ENCODE measurements at places on chromosomes 16 and 17. TPM values are rescaled to one million over a fixed set of nuclear protein-coding genes. Genes with fewer than 3 reads are reported as not detected.

Gene ERN2
- total RNA-seq: not detected

DNA sequence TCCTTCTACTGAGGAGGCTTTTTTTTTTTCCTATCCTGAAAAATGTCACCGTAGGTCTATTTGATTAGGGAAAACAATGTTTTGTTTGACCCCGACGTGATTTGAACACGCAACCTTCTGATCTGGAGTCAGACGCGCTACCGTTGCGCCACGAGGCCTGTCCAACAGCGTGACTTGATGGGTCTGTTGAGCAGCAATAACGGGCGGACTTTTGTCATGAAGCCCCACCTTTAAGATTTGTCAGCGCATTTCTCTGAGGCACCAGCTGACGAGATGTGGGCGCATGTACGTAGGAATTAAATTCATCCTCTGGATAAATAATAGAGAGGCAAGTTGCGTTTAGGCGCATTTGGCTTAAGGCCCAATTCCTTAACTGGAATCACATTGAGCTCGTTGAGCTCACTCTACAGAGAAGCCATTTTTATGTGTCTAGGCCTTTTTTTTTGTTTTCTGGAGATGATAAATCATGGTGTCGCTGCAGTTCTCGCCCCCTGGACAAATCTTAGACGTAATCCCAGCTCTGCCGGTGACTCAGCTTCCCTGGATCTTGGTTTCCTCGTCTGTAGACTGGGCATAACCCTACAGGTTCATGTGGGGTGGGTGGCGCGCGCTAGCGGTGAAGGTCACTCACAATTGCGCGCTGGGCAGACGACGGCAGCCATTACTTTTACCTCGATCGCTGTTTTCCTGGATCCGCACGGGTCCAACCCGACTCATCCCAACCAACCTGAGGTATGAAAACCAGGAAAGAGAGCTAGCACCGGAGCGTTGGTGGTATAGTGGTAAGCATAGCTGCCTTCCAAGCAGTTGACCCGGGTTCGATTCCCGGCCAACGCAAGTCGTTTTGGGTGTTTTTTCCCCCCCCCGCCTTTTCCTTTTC lies 10.6 kb upstream of the AURKB start:
- peak; percentile 94 for DNase-seq

DNA sequence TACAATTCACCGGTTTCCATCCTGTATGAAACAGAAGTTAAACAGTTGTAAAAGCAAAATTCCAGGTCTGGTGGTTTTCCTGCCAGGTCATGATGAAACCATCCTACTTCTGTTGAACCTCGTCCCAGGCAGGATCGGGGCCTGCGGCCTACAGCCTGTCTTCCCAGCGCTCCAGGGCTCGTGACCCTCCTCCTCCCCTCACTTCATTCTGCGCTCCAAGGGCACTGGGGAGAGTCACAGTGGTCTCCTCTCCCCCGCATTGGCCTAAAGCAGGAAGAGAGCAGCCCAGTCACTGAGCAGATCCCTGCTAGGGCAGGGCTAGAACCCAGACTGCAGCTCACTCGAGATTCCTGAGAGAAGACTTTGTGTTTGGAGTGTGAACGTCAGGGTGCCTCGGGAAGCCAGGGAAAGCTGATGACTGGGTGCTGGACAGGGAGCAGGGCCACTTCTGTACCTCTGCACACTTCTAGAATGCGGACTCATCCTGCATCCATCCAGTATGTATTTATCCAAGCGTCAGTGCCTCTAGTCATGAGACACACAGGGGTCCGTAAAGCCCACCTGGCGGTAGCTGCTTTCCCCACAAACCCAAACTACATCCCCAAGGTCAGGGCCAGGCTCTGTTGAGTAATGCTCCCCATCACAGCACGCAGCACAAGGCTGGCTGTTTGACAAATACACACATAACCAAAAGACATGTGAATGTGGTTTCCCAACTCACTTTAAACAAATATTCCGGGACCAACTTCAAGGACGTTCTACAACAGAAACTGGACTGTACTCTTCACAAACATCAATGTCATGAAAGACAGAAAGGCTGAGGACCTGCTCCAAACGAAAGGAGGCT lies 1.7 kb upstream of the ITGAE start:
- DNase-seq: no peak

DNA sequence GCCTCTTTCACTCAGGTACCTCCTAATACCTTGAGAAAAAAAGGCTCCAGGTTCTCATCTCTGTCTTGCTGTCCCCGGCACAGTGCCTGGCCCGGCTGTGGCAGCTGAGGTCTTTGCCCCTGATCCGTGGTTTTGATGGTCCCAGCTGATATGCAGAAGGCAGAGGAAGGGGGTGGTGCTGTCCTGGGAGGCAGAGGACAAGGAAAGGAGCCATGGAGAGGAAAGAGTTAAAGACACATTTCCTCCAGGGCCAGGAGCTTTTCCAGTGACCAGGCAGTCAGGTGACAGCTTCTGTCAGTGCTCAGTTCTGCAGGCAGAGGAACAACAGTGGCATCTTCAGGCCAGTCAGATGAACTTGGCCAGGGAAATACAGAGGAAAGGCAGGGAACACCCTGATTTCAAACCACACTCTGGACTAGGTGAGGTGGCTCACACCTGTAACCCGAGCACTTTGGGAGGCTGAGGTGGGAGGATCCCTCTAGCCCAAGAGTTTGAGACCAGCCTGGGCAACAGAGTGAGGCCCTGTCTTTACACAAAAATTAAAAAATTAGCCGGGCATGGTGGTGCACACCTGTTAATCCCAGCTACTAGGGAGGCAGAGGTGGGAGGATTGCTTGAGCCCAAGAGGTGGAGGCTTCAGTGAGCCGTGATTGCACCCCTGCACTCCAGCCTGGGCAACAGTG lies 3.3 kb upstream of the COG1 start:
- DNase-seq: no peak

DNA sequence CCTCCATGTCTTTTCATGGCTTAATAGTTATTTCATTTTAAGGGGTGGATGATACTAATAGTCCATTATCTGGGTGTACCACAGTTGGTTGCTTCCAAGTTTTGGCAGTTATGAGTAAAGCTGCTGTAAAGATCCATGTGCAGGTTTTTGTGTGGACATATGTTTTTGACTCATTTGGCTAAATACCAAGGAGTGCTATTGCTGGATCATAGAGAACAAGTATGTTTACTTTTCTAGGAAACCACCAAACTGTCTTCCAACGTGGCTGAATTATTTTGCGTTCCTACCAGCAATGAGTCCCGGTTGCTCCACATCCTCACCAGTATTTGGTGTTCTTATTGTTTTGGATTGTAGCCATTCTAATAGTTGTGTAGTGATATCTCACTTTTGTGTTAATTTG lies 181.9 kb downstream of the SPECC1 start:
- DNase-seq: no peak

- no peak for DNase-seq
Observed at GRCh38 chr16:57798953-57799599, 3.2 kb downstream of the KIFC3 start.

GRCh38 chr17:66552371-66552770 lies 250.0 kb downstream of the PRKCA start:
- no peak for DNase-seq

DNA sequence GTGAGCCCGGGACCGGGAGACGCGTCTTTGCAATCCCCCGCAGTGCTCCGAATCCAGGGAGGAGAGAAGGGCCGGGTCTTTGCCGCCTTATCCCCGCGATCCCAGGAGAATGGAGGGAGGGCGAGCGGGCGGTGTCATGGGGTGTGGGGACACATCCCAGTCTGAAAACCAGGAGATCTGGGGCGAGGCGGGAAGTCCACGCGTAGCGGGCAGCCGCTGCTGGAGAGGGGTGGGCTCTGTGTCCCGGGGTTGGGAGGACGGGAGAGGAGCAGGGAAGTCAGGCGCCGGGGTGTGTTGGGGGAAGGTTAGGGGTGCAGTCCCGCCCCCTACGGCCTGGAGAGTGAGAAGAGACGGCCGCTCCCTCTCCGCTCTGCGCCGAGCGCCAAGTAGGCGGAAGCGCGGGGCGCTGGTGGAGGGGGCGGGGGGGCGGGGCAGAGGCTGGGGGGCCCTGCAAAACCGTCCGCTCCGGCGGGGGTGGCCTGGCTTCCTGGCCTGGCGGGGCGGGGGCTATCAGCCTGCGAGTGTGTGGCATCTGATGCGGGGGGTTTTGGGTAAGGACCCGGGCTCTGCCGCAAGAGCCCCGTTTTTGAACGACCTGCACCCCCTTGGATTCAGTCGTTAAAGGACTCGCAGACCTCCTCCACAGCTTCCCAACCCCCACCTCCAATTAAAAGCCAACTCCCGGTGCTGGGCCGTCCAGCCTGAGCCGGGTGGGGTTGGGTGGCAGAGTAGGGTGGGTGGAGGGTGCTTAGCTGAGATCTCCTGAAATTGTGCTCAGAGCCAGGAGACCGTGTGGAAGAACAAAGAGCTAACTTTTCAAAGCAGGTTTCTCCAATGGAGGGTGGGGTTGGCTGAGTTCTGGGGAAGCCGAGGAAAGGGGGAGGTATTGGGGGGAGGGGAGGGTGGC lies 654 bp downstream of the LASP1 start:
- peak; percentile 92 for DNase-seq
